HEK293T (cell line): ENCODE measurements at places on chromosomes 7 and 10.

DNA sequence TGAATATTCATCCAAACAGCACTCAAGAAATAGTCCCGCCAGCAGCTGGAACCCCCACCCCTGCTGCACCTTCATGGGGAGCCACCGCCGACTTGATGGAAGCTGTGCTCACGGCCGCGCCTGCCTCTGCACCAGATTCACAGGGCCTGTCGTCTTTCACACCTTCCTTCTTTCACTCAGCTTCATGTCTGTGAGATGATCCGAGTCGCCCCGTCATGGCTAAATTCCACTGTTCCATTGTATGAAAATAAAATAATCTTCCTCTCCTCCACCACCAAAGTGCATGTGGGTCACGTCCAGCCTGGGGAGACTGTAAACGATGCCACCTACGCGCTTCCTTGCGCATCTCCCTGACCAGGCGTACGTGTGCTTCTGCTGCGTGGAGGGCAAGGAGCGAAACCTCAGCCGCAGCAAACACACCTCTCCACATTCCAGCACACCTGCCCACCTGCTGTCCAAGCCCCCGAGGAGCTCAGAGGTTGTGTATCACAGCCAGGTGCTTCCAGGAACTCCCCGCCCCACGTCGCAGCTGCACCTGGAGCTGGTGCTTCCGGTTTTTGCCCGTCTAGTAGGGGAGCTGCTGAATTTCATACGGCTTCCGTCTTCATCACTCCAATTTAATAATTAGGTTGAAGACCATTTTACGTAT is 137.0 kb downstream of the PTPRN2 start:
- no peak for DNase-seq

DNA sequence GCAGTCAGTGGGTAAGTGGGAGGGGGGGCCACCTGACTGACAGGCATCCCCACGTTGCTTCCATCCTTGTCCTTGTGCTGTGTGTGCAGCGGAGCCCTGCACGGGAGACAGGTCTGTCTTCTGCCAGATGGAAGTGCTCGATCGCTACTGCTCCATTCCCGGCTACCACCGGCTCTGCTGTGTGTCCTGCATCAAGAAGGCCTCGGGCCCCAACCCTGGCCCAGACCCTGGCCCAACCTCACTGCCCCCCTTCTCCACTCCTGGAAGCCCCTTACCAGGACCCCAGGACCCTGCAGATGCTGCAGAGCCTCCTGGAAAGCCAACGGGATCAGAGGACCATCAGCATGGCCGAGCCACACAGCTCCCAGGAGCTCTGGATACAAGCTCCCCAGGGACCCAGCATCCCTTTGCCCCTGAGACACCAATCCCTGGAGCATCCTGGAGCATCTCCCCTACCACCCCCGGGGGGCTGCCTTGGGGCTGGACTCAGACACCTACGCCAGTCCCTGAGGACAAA is 24.8 kb downstream of the TBATA start:
- no peak for DNase-seq

GRCh38 chr7:132160611-132161532 is 415.4 kb downstream of the PLXNA4 start:
- DNase-seq = no peak

DNA sequence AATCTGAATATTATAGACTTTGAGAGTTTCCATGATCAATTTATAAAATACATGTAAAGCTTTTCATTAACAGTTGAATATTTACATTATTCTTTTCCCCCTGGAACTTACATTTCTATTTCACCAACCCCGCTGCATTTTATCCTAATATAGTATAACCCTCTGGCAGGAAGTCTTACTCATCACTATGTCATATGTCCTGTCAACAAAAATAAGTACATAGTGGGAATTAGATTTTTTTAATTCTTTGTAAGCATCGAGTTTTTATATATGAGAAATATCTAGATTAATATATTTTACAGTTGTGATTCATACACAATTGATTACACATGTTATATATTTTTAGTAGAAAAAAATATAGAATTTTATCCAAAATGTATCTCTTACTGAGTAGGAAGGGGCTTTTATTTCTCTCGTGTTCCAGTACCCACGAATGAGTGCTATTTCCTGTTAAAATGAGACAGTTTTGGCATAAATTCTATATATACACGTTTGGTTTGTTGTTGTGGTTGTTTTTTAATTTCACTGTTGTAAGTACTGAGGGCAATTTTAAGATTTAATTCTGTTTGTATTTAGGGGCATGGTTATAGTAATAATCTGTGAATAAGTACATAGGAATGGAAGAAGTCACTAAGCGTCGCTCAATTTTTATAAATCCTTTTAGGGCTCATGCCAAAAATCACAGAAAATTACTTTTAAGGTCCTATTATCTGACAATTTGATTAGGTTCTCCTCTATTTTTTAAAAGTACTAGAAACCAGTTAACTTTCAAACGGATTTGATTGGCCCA is 87.1 kb downstream of the HECW1 start:
- DNase-seq = no peak

GRCh38 chr10:108078263-108078662 is 913.8 kb upstream of the SORCS1 start:
- DNase-seq = no peak

GRCh38 chr10:132698761-132699391 is 87.1 kb downstream of the NKX6-2 start:
- no peak for DNase-seq

DNA sequence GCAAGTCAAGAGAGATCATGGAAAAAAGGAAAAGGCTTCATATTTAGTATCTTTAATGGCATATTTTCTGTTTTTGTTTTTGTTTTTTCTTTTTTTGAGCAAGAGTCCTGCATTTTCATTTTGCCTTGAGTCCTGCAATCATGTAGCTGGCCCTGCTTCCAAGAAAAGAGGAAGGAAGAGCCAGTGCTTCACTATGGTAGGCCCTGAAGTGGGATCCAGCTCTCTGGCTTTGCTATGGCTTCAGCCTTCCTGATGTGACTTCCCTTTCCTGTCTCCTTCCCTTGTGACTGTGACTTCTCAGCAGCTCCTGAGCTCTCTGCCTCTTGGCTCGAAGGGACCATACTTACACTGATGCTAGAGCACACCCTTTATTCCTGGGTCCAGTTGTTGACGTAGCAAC is 512.3 kb downstream of the INHBA start:
- DNase-seq = no peak

DNA sequence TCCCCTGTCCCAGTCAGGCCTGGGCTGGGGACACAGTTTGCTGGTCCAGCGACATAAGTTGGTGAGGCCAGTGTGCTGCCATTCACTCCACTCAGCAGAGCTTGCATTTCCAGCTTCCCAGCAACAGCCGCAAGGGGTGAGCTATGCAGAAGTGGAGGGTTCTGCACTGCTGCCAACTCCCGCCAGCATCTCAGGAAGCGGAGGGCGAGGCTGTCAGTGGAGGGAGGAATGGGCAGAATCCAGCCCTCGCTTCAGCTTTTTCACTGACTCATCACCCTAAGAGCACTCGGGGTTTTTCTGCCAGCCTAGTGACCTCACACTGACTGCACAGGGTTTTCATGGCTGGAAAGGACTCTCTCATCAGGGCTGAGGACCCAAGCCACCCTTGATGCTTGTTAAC is 625.1 kb upstream of the MKI67 start:
- DNase-seq = no peak

GRCh38 chr10:131406676-131407392 is 95.3 kb upstream of the TCERG1L start:
- DNase-seq = no peak

- no peak for DNase-seq
Observed at GRCh38 chr7:83806538-83806937, 157.6 kb upstream of the SEMA3E start.

- DNase-seq = no peak
Observed at GRCh38 chr7:103691291-103691690, 245.3 kb upstream of the SLC26A5 start.

DNA sequence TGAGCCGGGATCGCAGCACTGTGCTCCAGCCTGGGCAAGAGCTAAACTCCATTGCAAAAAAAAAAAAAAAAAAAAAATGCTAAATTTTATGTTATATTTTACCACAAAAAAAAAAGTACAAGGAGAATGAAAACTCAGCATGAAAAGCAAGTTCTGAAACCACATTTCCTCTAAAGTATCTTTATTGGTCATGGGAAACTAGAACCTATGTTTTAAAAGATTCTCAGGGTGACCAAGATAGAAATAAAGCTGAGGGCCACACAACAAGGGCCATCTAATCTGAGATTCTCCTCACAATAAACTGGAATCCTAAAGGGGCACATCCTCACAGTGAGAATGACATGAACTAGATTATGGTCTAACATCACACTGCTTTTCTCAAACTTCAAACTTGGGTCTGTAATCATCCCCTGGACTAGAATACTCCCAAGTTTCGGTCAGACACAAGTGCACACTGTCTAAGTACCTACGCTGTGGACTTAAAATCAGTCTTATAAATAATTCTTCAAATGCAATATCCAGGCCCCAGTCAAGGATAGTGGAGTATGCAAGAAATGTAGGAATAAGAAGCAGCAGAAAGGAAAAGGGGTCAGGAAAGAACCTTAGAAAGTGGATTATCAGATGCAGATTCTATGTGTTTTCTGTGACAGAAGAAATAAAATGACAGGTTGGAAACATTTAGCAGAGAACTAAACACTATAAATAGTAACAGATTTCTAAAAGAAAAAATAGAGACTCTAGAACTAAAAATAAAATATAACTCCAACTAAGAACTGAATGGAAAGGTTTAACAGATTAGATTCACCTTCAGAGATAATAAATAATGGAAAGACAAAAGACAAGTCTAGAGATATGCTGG is 49.9 kb downstream of the COA1 start:
- DNase-seq = no peak

DNA sequence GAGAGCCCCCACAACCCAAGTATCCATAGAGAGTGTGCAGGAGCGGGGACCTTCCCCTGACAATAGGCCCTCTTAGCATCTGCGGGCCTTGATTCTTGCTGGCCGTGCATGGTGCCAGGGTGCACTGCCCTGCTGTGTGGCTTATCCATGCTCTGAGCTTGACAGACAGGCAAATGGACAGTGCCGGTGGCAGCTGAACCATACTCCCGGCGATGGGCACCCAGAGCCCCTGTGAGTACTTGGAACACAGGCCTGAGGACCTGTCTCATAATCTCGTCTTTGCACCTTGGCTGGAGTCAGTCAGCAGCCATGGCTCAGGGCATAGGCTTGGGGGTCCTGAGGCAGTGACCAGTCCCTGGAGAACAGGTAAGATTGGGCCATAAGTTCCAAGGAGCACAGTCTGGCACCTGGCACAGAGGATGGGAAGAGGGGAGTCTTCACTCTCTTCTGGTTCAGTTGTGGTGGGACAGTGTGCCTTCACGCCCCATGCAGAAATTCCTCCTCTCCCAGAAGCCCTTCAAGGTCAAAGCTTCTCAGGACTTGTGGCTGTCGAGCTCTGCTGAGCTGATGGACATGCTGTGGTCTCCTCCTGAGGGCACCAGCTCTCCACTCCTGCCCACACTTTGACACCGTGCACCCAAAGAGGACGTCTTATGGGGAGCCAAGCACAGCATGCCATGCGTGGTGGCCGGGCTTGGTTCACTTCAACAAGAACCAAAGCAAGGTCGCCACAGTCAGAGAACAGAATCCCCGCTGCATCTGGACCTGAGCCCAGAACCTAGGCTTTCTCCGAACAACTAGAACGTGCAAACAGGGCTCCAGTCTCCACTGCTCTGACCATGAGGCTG is 59.4 kb upstream of the CAMK2B start:
- DNase-seq = no peak

DNA sequence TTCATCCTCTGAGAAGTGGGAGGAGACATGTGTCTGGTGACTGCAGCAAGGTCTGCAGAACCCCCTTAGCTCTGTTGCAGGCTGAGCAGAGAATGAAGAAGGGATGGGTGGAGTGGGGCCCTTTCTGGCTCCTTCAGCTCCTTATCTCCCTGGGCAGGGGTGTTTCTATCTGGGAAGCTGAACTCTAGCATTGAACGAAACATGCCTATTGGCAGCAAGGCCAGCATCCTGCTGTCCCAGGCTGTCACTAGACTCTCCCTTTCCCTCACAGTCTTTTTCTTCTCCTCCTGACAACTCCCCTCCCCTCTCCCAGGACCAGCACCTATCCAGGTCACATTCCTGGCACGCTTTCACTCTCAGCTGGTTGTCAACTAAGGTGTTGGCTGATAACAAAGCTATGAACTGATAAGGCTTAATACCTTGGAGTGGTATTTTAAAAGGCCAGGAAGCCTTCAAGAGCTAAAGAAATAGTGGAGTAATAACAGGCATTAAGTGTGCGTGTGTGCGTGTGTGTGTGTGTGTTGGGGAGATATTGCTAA is 128.8 kb upstream of the FZD8 start:
- DNase-seq = no peak

- no peak for DNase-seq
Observed at GRCh38 chr10:117540640-117541404, 1.7 kb upstream of the EMX2 start.

GRCh38 chr7:69962186-69963065 is 364.2 kb downstream of the AUTS2 start:
- DNase-seq = no peak

DNA sequence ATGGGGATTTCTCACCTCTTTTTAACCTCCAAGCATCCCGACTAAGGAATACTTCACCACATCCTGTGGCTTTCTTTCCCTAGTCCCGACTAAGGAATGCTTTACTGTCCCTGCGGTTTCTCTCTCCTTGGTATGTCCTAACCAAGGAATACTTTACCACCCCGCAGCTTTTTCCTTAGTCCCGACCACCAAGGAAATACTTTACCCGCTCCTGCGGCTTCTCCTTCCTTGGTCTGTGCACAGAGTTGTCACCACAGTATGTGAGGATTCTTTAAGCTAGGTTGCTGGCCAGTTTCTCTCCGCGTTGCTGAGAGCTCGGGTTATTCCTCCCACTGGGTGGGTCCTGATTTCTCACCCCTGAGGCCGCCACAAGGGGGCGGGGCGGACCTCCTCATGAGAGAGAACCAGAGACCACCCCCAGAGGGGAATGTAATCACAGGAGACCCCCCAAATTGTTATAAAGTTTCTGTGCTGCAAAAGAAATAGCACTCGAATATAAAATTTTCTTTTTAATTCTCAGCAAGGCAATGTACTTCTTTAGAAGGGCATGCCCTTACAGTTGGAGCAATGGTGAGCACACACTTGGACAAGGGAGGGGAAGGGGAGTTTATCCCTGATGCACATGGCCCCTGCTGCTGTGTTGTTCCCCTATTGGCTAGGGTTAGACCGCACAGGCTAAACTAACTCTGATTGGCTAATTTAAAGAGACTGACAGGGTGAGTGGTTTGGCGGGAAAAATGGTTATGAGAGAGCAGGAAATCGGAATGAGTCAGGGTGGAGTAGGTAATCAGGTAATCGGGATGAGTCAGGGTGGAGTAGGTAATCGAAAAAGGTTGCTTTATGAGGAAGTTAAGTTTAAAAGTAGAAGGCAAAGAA is 12.8 kb downstream of the SUGCT start:
- no peak for DNase-seq

DNA sequence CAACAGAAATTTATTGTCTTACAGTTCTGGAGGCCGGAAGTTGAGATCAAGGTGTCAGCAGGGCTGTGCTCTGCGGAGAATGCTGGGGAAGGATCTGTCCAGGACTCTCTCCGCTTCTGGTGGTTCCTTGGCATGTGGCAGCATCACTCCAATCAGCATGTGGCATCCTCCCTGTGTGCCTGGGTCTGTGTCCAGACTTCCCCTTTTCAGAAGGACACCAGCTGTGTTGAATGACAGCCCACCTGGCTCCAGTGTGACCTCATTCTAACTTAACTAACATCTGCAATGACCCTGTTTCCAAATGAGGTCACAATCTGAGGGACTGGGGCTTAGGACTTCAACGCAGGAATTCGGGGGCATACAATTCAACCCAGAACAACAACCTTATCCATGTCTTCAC is 141.9 kb downstream of the BMS1 start:
- no peak for DNase-seq

- no peak for DNase-seq
Observed at GRCh38 chr7:141012696-141013344, 1.9 kb downstream of the MRPS33 start.
